ENCODE measurements at places on chromosomes 6 and 20.
A peak's percentile ranks its signal among the peaks of the same experiment; 100 is the strongest.

DNA sequence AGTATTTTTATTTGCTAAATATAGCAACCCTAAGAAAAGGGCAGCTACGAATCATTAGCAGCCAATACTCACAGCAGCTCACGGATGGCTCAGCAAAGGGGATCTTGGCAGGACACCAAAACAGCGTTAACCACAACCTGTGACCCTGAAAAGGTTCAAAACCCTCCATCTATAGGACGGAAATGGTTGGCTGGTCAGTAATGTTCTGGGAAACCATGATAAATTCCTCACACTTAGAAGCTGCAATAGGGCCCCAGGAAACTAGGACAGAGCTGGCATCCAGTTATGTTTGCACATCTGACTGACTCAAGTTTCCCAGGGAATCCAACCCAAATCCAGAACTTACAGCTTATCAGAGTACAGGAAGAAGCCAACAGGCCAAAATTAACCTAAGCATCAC, 30.9 kb upstream of the PTPRT start:
- DNase-seq: peak; percentile 58

DNA sequence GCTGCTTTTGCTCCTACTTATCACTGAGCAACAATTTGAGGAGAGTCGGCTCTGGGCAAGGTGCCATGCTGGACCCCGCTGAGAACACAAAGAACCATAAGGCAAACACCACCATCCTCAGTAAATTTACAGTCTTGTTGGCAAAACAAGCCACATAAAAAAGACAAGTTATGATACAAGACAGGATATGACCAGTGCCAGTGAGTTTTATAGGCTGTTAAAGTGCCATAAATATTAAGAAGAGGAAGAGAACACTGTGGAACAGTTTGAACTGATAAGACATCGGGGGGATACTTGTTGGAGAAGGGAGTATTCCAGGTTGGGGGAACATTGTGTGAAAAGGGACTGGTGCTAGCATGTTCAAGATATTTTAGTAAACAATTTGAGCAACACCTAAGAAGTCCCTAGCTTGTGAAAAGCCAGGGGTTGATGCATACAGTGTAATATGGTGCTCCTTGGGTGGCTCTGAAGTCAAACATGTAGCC, 25.3 kb upstream of the RIPOR2 start:
- no peak for DNase-seq

DNA sequence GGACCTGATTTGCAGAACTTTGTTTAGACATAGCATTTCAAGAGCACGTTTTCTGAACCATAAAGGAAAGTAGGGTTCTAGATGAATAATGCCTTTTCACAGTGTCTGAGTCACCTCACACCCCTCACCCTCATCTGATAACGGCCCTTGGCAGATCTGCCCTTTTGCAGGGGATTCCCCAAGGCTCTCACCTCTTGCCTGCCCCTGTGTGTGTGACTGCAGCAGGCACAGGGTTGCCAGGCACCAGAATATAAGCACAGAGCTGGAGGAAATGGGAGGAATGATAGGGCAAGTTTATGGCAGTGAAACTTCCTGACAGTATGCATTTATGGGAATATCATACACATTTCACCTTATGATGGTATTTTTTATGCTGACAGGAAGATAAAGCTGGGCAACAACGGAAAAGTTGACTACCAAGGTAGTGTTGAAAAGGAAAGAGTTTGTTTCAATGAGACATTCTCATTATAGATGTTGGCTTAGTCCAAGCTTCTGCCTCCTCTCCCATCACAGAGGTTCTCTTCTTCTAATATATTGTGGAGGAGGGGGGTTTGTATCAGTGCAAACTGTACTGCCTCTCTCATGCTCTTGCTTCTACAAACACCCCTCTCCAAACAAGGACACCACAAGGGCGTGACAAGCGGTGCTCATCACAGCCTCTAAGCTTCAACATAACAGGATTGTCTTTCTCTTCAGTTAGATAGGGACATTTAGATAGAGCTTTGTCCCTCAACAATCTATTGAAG, 101.5 kb upstream of the BACH2 start:
- peak; percentile 68 for DNase-seq

GRCh38 chr20:4635781-4636180, 85.9 kb upstream of the PRND start:
- no peak for DNase-seq

GRCh38 chr6:152167641-152168603, 360.4 kb downstream of the ESR1 start:
- DNase-seq: no peak

DNA sequence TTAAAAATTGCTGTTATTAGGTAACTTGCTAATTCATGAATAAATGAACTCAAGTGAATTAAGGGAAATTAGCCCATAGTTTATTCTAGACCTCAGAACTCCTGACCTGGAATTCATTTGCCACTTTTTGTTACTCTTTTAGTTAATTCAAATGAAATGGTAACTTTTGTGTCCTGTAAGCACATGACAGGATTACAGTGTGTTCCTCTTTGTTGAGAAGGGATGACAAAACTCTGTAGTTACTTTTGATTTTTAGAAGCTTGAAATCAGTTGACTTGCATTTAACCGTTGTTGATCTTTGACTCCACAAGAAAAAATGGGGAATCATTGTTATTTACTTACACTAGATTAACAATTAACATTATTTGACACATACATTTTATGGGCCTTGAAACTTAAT, 6.2 kb downstream of the SLC9A8 start:
- no peak for DNase-seq

Data from kidney glomerular epithelial cell (primary cell).